Stimulated activated CD4-positive, alpha-beta T cell treated with anti-CD3 and anti-CD28 coated beads, TNF-alpha, amount 100 ng/mL, for 1 hour (primary cell): ENCODE measurements at places on chromosomes 6 and 20.

- DNase-seq = no peak
Measured at GRCh38 chr6:64259372-64259771, 623.8 kb downstream of the PHF3 start.

GRCh38 chr6:137820952-137821351 lies 46.1 kb upstream of the TNFAIP3 start:
- no peak for DNase-seq

- no peak for DNase-seq
Measured at GRCh38 chr20:14744723-14745122, 407.3 kb upstream of the FLRT3 start.

GRCh38 chr20:35610833-35611427 lies 4.7 kb upstream of the SPAG4 start:
- DNase-seq = no peak

GRCh38 chr6:73579851-73580246 lies 59.0 kb upstream of the EEF1A1 start:
- no peak for DNase-seq

DNA sequence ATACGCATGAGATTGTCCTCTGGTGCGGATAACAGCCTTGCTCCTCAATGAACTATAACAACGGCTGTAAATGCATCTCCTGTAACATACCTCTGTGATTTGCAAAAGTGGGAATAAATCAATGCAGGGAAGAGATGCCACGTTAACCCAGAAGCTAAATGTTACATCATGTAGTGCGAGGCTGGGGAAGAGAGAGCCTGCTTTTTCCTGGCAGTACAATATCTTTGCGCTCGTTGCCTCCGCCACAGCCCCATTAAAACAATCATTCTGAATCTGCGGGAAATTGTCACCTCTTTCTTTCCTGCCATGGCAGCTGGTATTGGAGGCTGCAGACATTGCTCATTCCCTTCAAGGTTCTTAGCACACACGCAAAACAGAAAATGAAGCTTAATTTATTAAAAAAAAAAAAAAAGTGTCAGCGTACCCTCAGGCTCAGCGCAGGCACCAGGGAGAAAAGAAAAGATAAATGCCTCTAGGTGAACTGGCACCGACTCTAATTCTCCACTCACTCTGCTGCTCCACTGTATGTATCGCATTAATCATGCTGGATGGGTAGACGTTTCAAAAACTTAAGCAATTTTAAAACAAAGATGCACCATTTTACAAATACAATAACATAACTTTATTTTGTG lies 70.2 kb upstream of the TFB1M start:
- DNase-seq = no peak

DNA sequence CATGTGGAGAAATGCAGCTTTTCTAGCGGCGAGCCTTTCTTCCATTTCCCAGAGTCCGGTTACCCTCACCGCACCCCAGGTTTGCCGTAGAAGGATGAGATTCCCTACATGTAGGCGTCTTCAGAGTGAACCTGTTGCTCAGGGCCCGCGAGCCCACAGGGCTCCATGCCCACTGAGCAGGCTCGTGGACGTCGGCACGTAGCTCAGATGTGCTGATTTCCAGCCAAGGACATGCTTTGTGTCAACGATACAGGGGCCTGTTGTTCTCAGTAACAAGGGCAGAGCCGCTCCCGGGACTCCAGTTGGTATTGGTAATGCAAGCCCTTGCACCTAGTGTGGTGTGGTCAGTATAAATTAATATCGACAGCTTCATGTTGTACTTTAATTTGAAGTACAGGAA lies 159.6 kb downstream of the MTHFD1L start:
- DNase-seq = no peak

- DNase-seq = no peak
Measured at GRCh38 chr20:17910828-17911294, 57.7 kb downstream of the SNX5 start.

DNA sequence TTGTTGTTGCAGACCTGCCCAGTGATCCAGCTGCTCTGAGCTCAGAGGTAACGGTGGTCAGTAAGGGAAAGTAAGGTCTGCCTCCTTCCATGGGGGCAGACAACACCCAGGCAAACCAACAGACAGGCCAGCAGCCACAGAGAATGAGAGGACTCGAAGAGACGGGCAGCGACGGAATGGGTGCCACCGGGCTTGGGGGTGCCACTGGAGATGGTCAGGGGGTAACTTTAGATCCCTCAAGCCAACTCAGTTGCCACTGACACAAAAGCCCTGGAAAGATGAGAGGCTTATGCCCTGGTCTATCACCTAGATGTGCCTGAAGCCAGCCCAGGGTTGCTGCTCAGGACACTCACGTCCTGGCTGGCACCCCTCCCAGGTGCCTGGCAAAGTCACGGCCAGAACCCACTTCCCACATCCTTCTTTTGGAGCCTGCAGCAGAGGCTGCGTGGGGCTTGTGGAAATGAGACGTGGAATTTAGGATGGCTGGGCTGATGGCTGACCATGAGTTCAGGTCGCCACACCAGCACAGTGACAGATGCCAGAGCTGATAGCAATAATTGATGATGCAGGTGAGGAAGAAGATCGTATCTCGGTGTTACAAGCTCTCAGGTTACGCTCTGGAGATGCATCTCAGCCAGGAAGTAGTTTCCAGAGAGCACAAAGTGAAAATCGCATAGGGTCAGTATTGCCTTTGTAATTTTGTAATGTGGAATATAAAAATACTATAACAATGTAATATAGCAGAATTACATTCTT lies 209.1 kb downstream of the SYNDIG1 start:
- DNase-seq = no peak

DNA sequence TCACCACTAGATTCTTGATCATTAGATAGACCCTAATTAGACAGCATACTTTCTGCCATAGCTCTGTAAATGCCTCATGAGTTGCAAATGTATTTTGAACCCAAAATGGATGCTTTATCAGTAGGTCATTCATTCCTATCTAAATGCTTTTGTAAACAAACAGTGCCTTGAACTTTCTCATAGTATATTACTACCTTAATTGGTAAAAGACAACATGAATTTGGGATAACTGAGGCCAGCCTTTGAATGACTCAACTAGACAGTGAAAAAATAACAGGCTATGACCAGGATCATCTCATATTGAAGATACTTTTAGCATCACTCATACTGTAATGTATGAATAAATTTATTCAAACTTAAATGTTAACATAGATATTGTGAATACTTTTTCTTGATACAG lies 37.0 kb upstream of the PRL start:
- DNase-seq = no peak

DNA sequence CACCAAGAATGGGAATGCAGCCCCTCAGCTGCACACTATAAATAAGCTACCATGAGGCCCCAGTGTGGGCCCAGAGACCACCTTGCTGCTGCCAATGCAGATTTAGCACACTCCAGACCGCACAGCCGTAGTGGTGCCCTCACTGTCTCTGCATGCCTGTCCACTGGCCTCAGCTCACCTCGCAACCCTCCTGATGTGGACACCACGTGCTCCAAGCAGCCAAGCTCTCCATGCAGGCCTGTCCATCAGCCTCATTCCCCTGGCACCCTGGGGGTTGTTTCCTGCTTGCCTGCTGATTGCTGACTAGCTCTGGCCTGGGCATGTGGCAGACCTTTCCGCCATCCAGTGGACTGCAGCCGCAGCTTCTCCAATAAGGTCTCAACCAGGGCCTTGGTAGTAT lies 36.2 kb downstream of the ZBTB9 start:
- no peak for DNase-seq

GRCh38 chr20:23179766-23180403 lies 93.8 kb upstream of the CD93 start:
- no peak for DNase-seq

DNA sequence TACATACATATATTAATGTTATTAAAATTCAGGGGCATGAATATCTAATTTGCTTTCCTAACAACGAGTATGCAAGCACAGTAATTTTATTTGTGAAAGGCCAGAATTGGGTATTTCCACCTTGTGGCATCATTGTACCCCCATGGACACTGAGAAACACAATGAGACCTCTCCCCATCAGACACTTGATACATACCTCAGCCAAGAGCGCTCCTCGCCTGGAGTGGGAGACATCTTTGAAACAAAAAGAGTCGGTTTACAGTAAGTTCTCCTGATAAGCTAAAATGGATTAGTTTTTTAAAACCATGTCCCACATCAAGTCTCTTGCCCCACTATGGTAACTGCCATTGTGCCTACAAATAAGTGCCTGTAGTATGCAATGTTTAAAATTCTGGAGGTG lies 2.1 kb downstream of the CNR1 start:
- DNase-seq = no peak

DNA sequence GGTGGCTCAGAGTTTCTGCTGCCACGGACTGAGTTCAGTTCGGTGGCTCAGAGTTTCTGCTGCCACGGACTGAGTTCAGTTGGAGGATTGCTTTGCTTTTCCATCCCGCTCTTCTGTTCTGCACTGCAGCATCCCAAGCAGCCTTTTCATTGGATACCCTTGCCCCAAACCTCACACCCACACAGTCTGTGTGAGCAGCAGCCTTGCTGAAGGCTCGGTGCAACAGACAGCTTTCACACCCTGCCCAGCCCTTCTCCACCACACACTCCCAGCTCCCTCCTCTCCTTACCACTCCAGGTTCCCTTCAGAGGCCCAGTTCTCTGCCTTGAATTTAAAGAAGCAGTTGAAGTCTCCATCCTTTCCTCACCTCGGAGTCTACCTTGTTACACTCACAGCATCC lies 52.5 kb upstream of the CHD6 start:
- no peak for DNase-seq

DNA sequence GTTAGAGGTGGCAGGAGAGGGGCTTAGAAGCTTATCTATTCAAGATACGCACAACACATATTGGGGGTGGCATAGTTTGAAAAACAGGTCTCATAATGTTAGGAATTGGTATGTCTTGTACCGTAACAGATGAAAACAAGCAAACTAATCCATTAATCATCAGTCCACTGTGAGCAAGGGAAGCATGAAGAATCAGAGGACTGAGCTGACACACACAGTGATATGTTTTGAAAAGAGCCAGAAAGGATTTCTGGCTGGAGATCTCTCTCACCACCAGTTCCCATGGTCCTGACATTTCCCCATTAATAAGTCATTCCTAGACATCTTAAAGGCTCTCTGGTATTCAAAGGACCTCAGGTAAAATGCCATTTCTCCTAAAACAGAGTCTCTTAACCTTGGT lies 158.8 kb upstream of the PHACTR1 start:
- DNase-seq = no peak

DNA sequence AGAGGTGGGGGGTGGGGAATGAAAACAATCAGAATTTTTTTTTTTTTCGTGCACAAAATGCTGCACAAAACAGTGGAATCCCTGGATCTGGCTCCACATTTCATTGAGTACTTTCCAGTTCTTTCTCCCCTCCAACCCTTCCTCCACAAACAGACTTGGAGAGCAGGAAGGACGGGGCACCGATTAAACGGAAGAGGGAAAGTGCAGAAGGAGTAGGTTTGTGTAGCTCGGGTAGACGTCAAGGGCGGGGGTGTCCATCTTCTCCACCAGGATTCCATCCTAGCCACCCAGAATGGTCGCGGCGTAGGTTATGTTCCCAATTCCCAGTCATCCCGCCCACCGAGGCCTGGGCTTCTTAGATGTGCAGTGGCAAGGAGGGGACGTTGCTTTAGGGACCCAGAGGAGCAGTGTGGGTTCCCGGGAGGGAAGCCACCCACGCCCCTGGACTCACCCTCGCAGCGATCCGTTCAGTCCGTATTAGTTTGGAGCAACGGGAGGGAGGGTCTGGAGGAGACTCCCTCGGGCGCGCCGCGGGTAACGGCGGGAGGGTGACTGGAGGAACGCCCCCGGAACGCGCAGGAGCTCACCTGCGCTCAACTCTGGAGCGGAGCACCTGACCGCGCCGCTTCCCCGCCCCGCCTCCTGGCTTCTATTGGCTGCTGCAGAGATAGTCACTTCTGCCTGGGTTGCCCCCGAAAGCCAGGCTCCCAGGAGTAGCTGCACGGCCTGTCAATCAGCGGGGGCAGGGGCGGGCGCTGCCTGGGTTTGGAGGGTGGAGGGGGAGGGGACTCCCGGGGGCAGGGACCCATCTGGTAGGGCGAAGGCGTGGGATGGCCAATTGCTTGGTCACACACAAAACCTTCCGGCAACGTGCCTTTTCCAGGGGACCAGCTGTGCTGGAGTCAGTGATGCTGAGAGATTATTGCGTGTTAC lies at the start of gene ENPP5:
ENPP5 (minus strand) TSS at position 624 of the 933 bp plus-strand sequence. CDS start 2,718 bp downstream, outside the sequence.
- peak; percentile 26 for DNase-seq

DNA sequence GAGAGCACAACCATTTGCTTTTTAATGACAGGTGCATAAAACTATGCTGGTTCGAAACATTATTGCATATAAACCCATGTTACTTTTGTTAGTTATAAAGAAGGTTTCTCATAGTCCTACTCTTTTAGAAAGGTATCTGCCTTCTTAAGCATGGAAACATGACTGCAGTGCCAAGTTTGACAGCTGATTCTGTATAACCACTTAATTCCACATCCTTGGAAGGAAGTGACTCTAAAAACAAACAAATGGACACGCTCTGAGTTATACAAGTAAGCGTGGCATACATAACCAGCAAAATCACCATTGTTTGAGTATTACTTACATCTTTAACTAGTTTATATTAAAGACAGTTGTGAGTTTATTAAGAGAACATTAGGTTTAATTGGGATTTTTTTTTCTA lies 125.0 kb upstream of the HDGFL1 start:
- no peak for DNase-seq

- DNase-seq = no peak
Measured at GRCh38 chr6:111530667-111531066, 47.6 kb upstream of the REV3L start.

DNA sequence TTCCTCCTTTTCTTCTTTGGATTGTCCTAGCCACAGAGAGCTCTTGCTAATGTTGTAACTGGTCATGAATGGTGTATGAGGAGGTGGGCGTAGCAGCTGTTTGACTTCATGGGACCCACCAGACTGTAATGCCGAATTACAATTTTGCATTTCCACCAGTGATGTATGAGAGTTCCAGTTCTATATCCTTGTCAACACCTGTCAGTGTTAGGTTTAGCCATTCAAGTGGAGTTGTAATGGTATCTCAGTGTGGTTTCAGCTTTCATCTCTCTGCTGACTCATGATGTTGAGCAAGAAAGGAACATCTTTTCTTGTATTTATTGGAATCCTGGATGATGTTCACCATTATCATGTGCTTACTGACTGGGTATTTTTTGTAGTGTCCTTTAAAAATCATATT lies 5.1 kb downstream of the IGF2R start:
- DNase-seq = no peak

- peak; percentile 49 for DNase-seq
Measured at GRCh38 chr6:34243901-34244884, 4.6 kb downstream of the SMIM29 start.

GRCh38 chr6:113067612-113068275 lies 720.6 kb downstream of the RFPL4B start:
- no peak for DNase-seq

GRCh38 chr6:134425513-134425912 lies 107.6 kb upstream of the SGK1 start:
- DNase-seq = no peak

DNA sequence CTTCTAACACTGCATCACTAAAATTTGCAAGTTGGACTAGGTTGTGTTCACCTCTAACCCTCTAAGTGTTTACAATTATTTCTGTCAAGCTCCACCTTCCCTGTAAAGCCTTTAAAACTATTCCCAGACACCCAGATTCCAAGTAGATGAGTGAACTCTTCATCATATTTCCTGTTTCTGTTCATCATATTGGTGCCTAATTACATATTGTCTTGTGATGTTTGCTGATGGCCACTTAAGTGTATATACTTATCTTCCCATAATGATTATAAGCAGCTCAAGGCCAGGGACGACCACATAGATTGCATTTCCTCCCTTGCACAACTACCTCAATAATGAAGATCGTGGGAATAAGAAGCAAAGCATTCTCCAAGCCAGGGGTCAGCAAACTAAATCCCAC lies 16.8 kb downstream of the TNFRSF21 start:
- no peak for DNase-seq

- no peak for DNase-seq
Measured at GRCh38 chr6:124535746-124536145, 426.5 kb upstream of the RNF217 start.
